ENCODE measurements at places on chromosomes 5 and 9. TPM values are rescaled to one million over a fixed set of nuclear protein-coding genes. Genes with fewer than 3 reads are reported as not detected.

GRCh38 chr5:171469326-171469725 is 49.9 kb downstream of the FGF18 start:
- no peak overlapping the region for H3K27ac ChIP-seq
- H3K4me3 ChIP-seq = no peak overlapping the region
- DNase-seq = no peak

GRCh38 chr9:97628668-97629067 is 4.5 kb downstream of the TSTD2 start:
- no peaks in the 10 kb centered on the region for H3K27me3 ChIP-seq
- no peaks in the 10 kb centered on the region for H3K36me3 ChIP-seq
- DNase-seq = no peak
- H3K4me1 ChIP-seq = no peaks in the 10 kb centered on the region
- H3K4me3 ChIP-seq = no peak overlapping the region
- H3K27ac ChIP-seq = no peak overlapping the region

DNA sequence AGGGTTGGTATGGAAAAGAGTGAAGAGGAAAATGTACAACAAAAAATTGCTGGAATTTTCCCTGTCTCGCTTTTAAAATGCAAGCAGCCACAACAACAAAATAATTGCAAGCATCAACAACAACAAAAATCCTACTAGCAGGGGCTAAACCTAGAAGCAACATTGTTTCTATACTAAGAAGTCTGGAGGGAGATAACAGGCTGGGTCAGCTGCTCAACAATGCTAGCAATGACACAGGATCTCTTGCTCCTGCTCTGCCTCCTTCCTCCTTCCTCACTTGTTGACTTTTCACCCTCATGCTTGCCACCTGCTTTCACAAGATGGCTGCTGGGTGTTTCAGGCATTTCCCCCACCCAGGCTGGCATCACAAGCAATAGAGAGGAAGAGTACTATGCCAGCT is 7.6 kb upstream of the AOPEP start:
- no peaks in the 10 kb centered on the region for H3K4me1 ChIP-seq
- H3K27ac ChIP-seq = no peak overlapping the region
- H3K27me3 ChIP-seq = no peaks in the 10 kb centered on the region
- no peak for DNase-seq

GRCh38 chr9:76693912-76694311 is 70.3 kb upstream of the PCA3 start:
- no peak overlapping the region for H3K4me3 ChIP-seq
- H3K4me1 ChIP-seq = no peaks in the 10 kb centered on the region
- no peaks in the 10 kb centered on the region for H3K36me3 ChIP-seq

DNA sequence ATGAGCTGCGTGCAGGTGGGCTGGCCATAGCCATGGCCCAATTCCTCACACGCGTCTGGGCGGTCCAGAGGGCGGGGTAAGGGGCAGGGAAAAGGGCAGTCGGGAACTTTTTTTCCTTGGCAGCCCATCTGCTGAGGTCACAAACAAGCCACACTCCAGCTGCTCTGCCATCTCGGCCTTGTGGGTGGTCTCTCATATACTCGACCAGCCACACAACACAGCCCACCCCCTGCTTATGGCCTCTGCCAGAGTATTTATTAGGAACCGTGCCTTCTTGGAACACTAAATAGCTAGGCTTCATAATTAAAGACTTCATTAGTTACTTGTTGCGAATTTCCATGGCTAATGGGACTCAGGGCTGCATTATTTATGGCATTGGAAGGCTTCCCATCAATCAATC is 98.5 kb upstream of the LHFPL2 start:
- DNase-seq = no peak
- no peak overlapping the region for H3K27ac ChIP-seq
- H3K4me1 ChIP-seq = 0 out of 2 replicates have a peak, but pooled peaks cover 5% of the 10 kb centered on the region
- H3K36me3 ChIP-seq = no peaks in the 10 kb centered on the region
- H3K4me3 ChIP-seq = no peak overlapping the region
- no peaks in the 10 kb centered on the region for H3K27me3 ChIP-seq

DNA sequence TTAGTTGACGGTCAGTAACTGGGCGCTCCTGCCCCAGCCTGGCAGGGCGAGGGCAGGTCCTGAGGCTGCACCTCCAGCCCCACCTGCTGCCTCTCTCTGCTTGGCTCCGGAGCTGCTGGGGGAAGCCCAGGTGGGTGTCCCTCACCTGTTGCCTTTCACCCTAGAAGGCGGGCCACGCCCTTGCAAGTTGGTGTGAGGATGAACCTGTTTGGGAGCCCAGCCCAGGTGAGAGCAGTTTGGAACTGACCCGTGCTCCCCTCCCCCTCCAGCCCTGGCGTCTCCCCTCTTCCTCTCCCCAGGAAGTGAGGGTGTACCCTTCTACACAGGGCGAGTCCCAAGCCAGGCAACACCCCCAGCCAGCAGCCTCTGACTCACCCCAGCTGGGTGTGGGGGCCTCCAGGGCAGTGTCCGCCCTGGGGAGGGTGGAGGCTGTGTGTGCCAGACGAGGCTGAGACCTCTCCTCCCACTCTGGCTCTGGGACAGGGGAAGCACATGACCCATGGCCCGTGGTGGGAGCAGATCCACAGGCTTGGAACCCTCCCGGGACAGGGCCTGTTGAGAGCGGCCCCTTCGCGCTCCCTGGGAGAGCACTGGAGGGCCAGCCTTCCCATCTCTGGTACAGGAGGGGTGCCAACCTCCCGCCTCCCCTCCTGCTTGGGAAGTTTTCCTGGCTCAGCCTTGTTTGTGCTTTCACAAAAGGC is 10.4 kb downstream of the LRRC8A start:
- no peaks in the 10 kb centered on the region for H3K4me1 ChIP-seq
- DNase-seq = no peak

GRCh38 chr9:127873886-127874285 is 3.6 kb downstream of the AK1 start:
- no peaks in the 10 kb centered on the region for H3K36me3 ChIP-seq
- no peaks in the 10 kb centered on the region for H3K27me3 ChIP-seq
- H3K27ac ChIP-seq = no peak overlapping the region
- peaks cover 10% of the 10 kb centered on the region for H3K4me1 ChIP-seq
- no peak overlapping the region for H3K4me3 ChIP-seq
- no peak for DNase-seq

- no peaks in the 10 kb centered on the region for H3K4me1 ChIP-seq
- H3K36me3 ChIP-seq = no peaks in the 10 kb centered on the region
- no peak for DNase-seq
- H3K4me3 ChIP-seq = no peak overlapping the region
These were observed 495.0 kb downstream of the PRELID2 start for GRCh38 chr5:145340099-145340498.

GRCh38 chr9:8732367-8733075 is 932.9 kb upstream of the DMAC1 start:
- peaks cover 14% of the 10 kb centered on the region for H3K4me1 ChIP-seq
- no peak for DNase-seq
- no peaks in the 10 kb centered on the region for H3K36me3 ChIP-seq
- no peaks in the 10 kb centered on the region for H3K27me3 ChIP-seq

- no peaks in the 10 kb centered on the region for H3K27me3 ChIP-seq
- H3K27ac ChIP-seq = no peak overlapping the region
These were observed 75.4 kb downstream of the NREP start for GRCh38 chr5:111681414-111682120.

DNA sequence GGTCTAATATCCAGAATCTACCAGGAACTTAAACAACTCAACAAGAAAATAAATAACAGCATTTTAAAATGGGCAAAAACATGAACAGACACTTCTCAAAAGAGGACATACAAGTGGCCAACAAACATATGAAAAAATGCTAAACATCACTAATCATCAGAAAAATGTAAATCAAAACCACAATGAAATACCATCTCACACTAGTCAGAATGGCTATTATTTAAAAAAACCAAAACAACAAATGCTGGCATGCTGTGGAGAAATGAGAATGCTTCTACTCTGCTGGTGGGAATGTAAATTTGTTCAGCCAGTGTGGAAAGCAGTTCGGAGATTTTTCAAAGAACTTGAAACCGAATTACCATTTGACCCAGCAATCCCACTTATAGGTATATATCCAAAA is 63.1 kb downstream of the ADAMTS6 start:
- H3K27me3 ChIP-seq = no peaks in the 10 kb centered on the region
- no peak for DNase-seq
- H3K4me1 ChIP-seq = no peaks in the 10 kb centered on the region

- no peaks in the 10 kb centered on the region for H3K27me3 ChIP-seq
- H3K4me3 ChIP-seq = no peak overlapping the region
- no peaks in the 10 kb centered on the region for H3K4me1 ChIP-seq
- H3K27ac ChIP-seq = no peak overlapping the region
- no peaks in the 10 kb centered on the region for H3K36me3 ChIP-seq
These were observed 129.7 kb upstream of the DHFR start for GRCh38 chr5:80784451-80784850.

DNA sequence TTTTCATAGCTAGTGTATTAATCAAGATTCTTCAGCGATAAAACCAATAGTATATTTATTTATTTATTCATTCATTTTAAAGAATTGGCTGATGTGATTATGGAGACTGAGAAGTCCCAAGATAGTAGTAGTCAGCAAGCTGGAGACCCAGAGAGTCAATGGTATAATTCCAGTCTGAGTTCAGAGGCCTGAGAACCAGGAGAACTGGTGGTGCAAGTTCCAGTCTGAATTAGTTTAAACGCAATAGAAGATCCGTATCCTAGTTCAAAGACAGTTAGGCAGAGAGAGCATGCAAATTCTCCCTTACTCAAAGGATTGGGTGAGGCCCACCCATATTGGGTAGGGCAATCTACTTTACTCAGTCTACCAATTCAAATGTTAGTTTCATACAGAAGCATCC is 364.2 kb upstream of the RPS23 start:
- no peaks in the 10 kb centered on the region for H3K4me1 ChIP-seq
- no peak overlapping the region for H3K4me3 ChIP-seq
- no peak overlapping the region for H3K27ac ChIP-seq
- DNase-seq = peak; percentile 6

GRCh38 chr5:54001976-54002775 is 308.2 kb downstream of the ARL15 start:
- H3K27me3 ChIP-seq = no peaks in the 10 kb centered on the region
- H3K4me3 ChIP-seq = no peak overlapping the region
- no peak overlapping the region for H3K27ac ChIP-seq
- H3K4me1 ChIP-seq = peaks cover 15% of the 10 kb centered on the region

DNA sequence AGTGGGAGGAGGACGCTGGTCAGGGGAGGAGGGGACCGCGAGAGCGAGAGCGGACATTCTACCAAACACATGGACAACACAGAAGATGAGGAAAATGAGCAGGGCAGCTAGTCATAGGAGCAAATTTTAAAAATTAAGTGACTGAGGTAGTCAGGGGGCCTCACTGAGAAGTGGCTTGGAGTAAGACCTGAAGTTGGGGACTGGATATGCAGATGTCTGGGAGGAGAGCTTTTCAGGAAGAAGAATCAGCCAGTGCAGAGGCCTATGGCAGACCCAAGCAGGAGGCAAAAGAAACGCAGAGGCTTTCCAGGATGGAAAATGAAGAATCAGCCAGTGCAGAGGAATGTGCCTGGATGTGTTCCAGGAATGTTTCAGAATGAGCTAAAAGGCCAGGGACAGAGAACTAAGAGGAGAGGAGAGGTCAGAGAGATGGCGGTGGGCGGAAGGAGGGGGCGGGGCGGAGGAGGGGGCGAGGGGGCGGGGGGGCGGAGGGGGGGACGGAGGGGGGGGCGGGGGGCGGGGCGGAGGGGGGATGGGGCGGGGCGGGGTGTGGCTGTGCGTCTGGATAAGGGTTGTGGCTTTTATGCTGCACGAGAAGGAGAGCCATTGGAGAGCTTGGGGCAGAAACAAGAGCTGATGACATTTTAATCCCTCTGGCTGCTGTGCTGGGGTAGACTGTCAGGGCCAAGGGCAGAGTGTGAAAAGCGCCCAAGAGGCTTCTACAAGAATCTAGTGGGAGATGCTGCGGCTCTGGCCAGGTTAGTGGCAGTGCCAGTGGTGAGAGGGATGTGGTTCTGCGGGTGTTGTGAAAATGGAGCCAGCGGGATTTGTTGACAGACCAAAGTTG is 129.6 kb downstream of the KCNIP1 start:
- H3K4me1 ChIP-seq = peaks cover 6% of the 10 kb centered on the region
- no peaks in the 10 kb centered on the region for H3K27me3 ChIP-seq
- peak; percentile 54 for DNase-seq
- peak overlapping the region; percentile 37 for H3K27ac ChIP-seq

GRCh38 chr9:116383133-116383532 is 229.5 kb downstream of the PAPPA start:
- H3K36me3 ChIP-seq = no peaks in the 10 kb centered on the region
- no peak for DNase-seq
- H3K4me3 ChIP-seq = no peak overlapping the region
- H3K27ac ChIP-seq = no peak overlapping the region
- no peaks in the 10 kb centered on the region for H3K27me3 ChIP-seq

GRCh38 chr9:114397219-114397847 is 9.6 kb upstream of the AKNA start:
- H3K4me3 ChIP-seq = peak overlapping the region; percentile 89
- H3K4me1 ChIP-seq = peaks cover 22% of the 10 kb centered on the region

- H3K4me1 ChIP-seq = peaks cover 26% of the 10 kb centered on the region
- H3K27ac ChIP-seq = no peak overlapping the region
- DNase-seq = no peak
- no peaks in the 10 kb centered on the region for H3K27me3 ChIP-seq
- no peaks in the 10 kb centered on the region for H3K36me3 ChIP-seq
- no peak overlapping the region for H3K4me3 ChIP-seq
These were observed 52.8 kb upstream of the EGFL7 start for GRCh38 chr9:136609838-136610311.

GRCh38 chr5:101160002-101160401 is 256.9 kb upstream of the ST8SIA4 start:
- H3K27me3 ChIP-seq = no peaks in the 10 kb centered on the region
- no peaks in the 10 kb centered on the region for H3K4me1 ChIP-seq
- no peak overlapping the region for H3K27ac ChIP-seq
- no peak for DNase-seq

GRCh38 chr9:37369671-37370070 is 52.8 kb upstream of the GRHPR start:
- H3K36me3 ChIP-seq = no peaks in the 10 kb centered on the region
- H3K4me3 ChIP-seq = no peak overlapping the region
- no peaks in the 10 kb centered on the region for H3K27me3 ChIP-seq
- H3K27ac ChIP-seq = no peak overlapping the region
- DNase-seq = no peak
- H3K4me1 ChIP-seq = no peaks in the 10 kb centered on the region

DNA sequence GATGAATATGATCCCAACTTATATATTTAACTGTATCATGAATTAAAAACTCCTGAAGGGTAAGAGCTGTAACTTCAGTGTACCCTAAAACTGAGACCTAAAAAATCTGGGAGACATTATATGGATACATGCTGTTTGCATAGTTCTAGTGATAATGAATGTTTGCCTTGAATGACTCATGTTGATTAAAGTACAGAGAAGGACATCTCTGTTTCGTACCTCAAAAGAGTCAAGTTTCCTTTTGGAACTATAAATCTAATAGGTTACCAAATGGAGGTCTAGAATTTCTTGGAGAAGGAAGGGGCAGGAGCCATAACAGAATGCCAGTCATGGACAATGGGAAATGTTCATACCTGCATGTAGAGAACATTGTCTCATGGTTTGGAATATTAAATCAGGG is 168.1 kb downstream of the SNCAIP start:
- no peaks in the 10 kb centered on the region for H3K27me3 ChIP-seq
- H3K4me1 ChIP-seq = peaks cover 32% of the 10 kb centered on the region
- DNase-seq = no peak

The SPOCK1 gene
- not detected for total RNA-seq

The CARD9 gene
- total RNA-seq = 1.7 TPM

The DAB2IP gene
- 26.0 TPM for total RNA-seq

The TRIM23 gene
- total RNA-seq = 11.0 TPM

The GLRA1 gene
- total RNA-seq = not detected

The CYLC2 gene
- not detected for total RNA-seq

The SPAG8 gene
- 0.29 TPM for total RNA-seq

The ARRDC1 gene
- 61.1 TPM for total RNA-seq

The ADRB2 gene
- total RNA-seq = not detected

Measured in Caco-2 (cell line).